NAMALWA (cell line): ENCODE measurements at places on chromosomes 4 and X.
A peak's percentile ranks its signal among the peaks of the same experiment; 100 is the strongest.

- DNase-seq, result no peak
These were observed 56.2 kb downstream of the METTL14 start for GRCh38 chr4:118741301-118741855.

GRCh38 chrX:42546800-42547199, 231.2 kb downstream of the PPP1R2C start:
- no peak for DNase-seq

GRCh38 chr4:80730158-80730557, 300.4 kb upstream of the BMP3 start:
- no peak for DNase-seq

- no peak for DNase-seq
These were observed 2.9 kb upstream of the ATOH1 start for GRCh38 chr4:93825551-93826216.

- DNase-seq, result peak; percentile 47
These were observed 127.5 kb downstream of the PAPSS1 start for GRCh38 chr4:107592519-107592918.

- no peak for DNase-seq
These were observed 85.0 kb downstream of the SCFD2 start for GRCh38 chr4:53280846-53281245.

GRCh38 chrX:136662976-136663375, 15.0 kb downstream of the CD40LG start:
- DNase-seq, result no peak

GRCh38 chr4:184397516-184398163, 76.7 kb downstream of the IRF2 start:
- no peak for DNase-seq

GRCh38 chr4:22070256-22070655, 121.7 kb upstream of the KCNIP4 start:
- DNase-seq, result no peak
